ENCODE measurements at places on chromosomes 16 and 17. TPM values are rescaled to one million over a fixed set of nuclear protein-coding genes. Genes with fewer than 3 reads are reported as not detected.

DNA sequence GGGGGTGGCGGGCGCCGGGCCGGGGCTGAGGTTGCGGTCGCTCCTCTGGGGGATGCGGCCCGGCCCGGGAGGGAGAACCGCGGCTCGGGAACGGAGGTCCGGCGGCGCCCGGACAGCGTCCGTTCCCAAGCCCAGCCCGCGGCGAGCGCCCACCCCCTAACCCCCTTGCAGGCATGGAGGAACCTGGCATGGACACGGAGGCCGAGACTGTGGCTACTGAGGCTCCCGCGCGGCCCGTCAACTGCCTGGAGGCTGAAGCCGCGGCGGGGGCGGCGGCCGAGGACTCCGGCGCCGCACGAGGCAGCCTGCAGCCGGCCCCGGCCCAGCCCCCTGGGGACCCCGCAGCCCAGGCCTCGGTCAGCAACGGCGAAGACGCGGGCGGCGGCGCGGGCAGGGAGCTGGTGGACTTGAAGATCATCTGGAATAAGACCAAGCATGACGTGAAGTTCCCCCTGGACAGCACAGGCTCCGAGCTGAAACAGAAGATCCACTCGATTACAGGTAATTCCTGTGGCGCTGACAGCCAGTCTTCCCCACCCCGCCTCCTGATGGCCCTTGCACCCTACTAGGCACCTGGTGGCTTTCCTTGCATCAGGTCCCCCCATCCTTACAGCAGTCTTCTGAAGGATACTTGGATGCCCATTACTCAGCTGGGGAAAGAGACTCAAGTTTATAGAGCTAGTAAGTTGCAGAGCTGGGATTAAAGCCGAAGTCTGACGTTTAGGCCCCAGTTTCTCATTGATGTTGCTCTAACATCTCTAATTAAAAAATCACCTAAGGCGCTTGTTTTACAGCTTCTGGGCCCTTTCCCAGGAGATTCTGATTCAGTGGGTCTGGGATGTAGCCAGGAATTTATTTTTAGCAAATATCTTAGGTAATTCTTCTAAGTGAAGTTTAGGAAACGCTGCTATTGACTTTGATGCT is 514 bp downstream of the UBFD1 start:
- DNase-seq, result peak; percentile 38

GRCh38 chr17:19554393-19554792 is 20.7 kb downstream of the SLC47A1 start:
- no peak for DNase-seq

DNA sequence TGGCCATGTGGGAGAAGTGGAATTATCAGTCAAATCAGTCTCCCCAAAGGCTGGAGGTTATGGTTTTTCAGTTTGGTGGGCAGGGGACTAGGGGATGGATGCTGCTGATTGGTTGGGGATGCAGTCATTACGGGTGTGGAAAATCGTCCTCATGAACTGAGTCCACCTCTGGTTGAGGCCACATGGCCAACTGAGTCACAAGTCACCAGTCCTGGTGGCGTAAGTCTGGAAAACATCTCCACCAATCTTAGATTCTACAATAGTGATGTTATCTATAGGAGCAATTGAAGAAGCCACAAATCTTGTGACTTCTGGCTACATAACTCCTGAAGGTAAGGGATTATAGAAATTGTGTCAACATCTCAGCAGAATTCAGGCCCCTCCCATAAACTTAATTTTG is 5.2 kb upstream of the RNF135 start:
- no peak for DNase-seq

DNA sequence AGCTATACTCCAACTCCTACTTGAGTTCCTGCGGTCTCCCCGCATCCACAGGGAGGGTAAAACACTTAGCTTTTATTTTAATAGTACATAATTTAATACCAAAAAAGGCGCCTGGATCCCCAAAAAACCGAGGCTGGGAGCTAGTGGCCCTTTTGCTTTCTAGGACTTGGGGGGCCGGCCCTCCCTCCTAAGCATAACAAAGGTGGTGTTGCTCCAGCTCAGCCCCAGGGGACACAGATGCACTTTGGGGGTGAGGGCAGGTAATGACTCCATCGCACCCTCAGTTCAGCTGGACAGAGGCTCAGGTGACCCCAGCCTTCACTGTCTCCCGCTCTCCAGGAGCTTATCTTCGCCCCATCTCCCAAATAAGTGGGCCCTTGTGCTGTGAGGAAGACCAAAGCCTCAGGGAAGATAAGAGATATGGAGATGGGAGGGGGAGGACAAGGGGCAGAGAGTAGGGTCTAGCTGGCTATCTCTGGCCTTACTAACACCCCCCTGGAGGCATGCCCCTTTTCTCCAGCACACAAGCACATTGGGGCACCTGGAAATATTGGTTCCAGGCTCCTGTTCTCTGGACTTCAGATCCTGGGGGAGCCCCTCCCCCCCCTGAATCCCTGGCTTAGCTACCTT is 2.8 kb upstream of the NHERF1 start:
- no peak for DNase-seq

DNA sequence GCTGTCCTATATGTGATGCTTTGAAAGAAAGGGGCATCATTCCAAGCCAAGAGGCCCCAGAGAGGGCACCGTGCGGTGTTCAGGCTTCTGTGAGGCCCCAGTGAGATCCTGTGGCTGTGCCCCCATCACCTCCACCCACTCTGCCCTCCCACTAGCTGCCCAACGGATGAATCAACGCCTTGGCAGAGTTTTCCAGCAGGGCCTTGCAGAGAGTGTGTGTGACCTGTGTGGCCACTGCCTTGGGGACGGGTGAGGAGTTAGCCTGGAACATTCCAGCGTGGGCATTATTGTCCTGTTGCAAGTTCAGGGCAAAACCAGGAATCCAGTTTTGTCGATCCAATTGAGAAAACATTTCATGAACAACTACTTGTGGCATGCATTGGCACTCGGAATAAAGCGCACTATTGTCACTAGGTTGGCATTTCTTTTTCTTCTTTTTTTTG is 53.7 kb downstream of the SF3B3 start:
- DNase-seq, result no peak

DNA sequence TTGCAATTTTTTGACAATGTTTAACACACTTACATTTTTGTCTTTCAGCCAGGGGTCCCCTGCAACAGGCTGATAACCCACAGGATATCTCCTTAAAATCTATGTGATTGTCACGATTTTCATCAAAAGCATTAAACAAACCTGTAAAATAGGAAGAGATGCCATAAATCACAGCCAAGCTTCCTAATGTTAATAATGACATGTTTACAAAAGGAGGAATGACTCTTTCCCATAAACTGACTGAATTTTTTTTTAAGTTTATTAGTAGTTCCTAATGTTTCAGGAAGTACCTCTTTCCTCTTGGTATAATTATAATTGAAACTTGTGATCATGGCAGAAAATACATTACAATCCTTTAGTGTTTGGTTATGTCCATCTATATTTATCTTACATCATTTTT is 119.6 kb downstream of the CA4 start:
- no peak for DNase-seq

DNA sequence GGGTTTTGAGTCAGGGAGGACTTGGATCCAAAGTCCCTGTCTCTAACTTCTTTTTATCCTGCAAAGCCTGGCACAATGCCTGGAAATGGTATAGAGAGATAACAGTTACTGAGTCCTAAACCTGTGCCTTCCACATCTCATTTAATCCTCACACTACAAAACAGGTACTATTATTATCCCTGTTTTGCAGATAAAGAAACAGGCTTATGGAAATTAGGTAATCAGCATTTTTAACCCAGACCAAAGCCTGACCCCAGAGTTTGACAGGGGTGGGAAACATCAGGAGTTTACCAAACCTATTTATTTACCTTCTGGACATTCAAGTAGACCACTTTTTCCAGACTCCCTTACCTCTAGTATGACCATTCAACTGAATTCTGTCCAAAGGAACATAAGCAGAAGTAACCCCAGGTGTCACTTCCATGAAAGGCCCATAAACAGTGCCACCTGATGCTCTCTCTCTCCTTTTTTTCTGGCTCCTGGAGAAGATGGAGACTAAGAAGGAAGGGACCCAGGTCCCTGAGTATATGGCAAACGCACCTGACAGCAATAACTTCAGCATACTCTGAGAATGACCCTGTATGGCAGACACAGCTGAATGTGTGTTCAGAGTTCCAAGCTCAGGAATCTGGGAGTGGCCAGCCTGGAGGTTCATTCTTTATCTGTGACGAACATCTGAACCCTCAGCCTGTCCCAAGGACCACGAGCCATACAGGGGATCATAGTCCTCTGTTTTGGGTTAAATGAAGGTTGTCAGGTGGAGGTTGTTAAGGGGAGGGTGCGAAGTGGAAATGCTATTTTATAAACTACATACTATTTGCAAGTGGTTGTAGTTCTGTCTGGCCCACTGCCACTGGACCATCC is 62.7 kb downstream of the HLF start:
- DNase-seq, result no peak

GRCh38 chr17:16288860-16289571 is 64.3 kb downstream of the CENPV start:
- DNase-seq, result no peak

DNA sequence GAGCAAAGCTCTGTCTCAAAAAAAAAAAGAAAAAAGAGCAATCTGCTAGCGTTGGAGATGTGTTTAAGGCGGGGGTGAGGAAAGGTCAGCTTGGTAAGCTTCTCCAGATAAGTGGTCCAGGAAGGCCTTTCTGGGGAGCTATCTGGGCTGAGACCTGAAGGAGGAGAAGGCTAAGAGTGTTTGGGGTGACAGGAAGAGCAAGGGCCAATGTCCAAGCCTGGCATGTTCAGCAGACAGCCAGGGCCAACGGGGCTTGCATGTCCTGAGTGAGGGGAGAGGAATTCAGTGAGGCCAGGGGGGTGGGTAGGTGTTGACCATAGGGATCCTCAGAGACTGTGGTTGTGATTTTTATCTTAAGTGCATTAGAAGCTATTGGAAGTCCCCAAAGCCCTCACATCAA is 15.4 kb downstream of the STAT5A start:
- DNase-seq, result no peak

GRCh38 chr17:57552114-57552624 is 192.9 kb downstream of the CCDC182 start:
- DNase-seq, result peak; percentile 78

GRCh38 chr17:13575922-13576419 is 25.8 kb downstream of the HS3ST3A1 start:
- DNase-seq, result peak; percentile 89

DNA sequence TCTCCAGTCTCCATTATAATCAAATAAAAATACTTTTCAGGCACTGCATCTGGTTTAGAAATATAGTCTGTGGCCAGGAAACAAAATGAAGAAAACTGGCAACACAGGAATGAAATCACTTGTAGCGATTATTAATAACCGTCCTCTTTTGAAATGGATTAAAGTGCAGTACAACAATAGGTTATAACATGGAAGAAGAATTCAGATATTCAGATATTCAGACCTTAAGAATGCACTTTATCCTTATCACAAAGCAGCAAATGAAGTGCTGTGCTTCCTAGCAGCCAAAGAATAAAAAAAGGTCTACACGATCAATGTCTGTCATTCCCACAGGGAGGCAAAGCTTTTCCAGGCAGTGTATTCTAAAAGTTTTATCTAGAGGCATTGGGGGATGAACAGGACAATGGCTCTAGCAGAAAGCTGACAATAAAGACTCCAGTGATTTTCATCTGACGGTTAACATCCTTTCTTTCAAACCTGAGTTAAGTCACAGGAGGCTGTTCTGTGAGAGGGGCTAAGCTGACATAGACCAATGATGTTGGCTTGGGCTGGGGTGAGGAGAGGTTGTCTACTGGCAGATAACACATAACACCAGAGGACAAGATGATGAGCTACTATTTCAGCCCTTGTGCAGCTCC is 259.2 kb downstream of the SLC39A11 start:
- DNase-seq, result no peak

GRCh38 chr17:43914451-43914850 is 7.1 kb upstream of the MPP2 start:
- DNase-seq, result no peak

DNA sequence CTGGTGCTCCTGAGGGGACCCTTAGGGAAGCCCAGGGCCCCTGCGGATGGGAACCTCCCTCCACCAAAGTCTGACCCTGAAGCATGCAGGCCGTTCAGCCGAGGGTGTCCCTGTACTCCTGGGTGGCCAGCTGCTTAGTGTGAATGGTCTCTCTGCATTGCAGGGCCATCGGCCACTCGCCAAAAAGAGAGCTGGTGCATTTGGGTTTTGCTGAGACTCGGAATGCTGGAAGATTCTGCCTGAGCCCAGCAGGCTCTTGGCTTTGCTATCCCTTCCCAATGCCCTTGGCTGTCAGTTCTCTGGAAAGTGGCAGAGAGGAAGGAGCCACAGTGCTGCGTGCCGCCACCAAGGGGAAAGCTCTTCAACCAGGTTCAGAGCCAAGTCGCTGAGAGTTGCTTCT is 2.8 kb downstream of the MEOX1 start:
- no peak for DNase-seq

- no peak for DNase-seq
Measured at GRCh38 chr16:21235199-21235585, 1.7 kb downstream of the ANKS4B start.

DNA sequence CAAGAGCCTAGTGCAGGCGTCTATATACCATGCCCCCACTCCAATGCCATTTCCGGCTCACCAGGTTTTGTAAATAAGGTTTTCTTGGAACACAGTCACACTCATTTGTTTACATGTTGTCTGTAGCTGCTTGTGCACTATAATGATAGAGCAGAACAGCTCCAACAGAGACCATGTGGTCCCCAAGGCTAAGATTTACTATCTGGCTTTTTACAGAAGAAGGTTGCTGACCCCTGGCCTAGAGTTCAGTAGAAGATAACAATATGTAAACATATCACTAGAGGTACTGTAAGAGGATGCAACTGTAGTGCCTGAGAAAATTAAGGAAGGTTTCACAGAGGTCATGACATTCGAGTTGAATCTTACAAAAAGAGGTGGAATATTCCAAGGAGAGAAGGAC is 66.3 kb downstream of the CACNG1 start:
- no peak for DNase-seq

GRCh38 chr16:21314339-21314738 is 36.2 kb upstream of the CRYM start:
- DNase-seq, result no peak

- peak; percentile 53 for DNase-seq
Measured at GRCh38 chr16:878072-878784, 77.7 kb upstream of the GNG13 start.

GRCh38 chr17:66392783-66393437 is 90.5 kb downstream of the PRKCA start:
- DNase-seq, result no peak

The PNMT gene
- 1.9 TPM for total RNA-seq

The CCL2 gene
- 4.9 TPM for total RNA-seq

The GAS7 gene
- 7.5 TPM for total RNA-seq

The SPNS3 gene
- total RNA-seq, result not detected

The SNAI3 gene
- total RNA-seq, result 19.4 TPM

The ANKRD13B gene
- 57.4 TPM for total RNA-seq

The KRT28 gene
- total RNA-seq, result not detected

The ASGR1 gene
- total RNA-seq, result 5.3 TPM

The AATF gene
- total RNA-seq, result 40.2 TPM

The CSH2 gene
- not detected for total RNA-seq

The GTF3C1 gene
- 141 TPM for total RNA-seq

The KSR1 gene
- 35.6 TPM for total RNA-seq

The BRD7 gene
- total RNA-seq, result 86.0 TPM

The TPSD1 gene
- not detected for total RNA-seq

Data from GM23338 (cell line).